Endothelial cell (in vitro differentiated cells): ENCODE measurements at places on chromosomes 7 and 10. TPM values are rescaled to one million over a fixed set of nuclear protein-coding genes. Genes with fewer than 3 reads are reported as not detected.

Gene AKR1C4
- not detected for total RNA-seq

Gene NFE2L3
- 2.8 TPM for total RNA-seq

Gene ADAM22
- total RNA-seq, result 14.6 TPM

Gene PRTFDC1
- total RNA-seq, result 17.5 TPM

Gene AKR1C8
- not detected for total RNA-seq

Gene ZNF117
- total RNA-seq, result 42.0 TPM

Gene MYL7
- total RNA-seq, result 0.82 TPM

Gene IDI2
- not detected for total RNA-seq

Gene UPK3BL2
- total RNA-seq, result 9.3 TPM

Gene KLF14
- not detected for total RNA-seq

Gene FLNC
- total RNA-seq, result 7.7 TPM

Gene SERPINE1
- 0.80 TPM for total RNA-seq
